ENCODE measurements at places on chromosomes 3 and 15.

DNA sequence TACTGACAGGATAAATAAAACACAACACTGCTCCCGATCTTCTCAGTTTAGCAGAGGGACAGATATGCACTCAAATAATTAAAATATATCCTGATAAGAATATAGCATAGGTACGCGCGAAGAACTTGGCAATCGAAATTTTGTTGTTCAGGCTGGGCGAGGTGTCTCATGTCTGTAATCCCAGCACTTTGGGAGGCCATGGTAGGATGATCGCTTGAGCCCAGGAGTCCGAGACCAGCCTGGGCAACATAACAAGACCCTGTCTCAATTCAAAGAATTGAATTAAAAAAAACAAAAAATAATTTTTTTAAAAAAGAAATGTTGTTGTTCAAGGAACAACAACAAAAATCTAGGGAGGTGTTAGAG is 7.6 kb downstream of the B2M start:
- no peak for DNase-seq

GRCh38 chr3:142857056-142857455 is 31.8 kb downstream of the PCOLCE2 start:
- DNase-seq = no peak

- DNase-seq = no peak
These were observed 261.3 kb downstream of the XXYLT1 start for GRCh38 chr3:195009616-195010015.

- DNase-seq = no peak
These were observed 19.4 kb downstream of the WWTR1 start for GRCh38 chr3:149638228-149639092.

DNA sequence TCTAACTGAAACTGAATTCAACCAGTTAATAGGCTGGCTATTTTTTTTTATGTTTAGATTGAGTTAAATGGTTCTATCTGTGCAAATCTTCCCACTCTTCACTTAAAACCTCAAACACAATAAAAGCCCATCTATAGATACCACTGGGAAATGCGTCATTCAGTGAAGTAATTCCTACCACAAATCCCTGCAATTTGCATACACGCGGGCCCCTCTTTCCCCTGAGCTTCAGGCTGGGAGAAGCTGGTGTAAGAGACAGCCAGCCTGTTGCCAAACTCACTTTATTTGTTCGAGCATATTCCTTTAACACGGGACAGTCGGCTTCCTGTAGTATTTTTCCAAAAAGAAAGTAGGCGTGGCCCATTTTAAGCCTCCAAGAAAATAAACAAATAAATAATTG is 26.0 kb upstream of the MCTP2 start:
- no peak for DNase-seq

DNA sequence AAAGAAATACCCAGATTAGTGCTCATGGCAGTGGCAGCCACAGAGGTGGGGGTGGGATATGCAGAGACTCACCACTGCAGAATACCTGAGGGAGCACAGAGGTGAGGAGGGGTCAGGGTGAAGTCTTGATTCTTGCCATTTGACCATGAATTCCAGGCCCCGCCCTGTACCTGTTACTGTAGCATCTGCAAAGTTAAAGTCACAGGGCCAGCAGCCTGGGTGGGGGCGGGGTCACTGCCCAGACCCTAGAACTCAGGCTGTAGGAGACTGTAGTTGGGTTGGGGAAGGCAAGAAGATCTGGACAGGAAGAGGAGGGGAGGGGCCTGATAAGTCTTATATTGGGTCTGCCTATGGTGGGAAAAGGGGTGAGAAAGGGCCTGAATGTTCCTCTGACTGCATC is 14.5 kb downstream of the CCDC71 start:
- no peak for DNase-seq

Measured in spinal cord (tissue), 10 donors.